LNCaP clone FGC (cell line): ENCODE measurements at places on chromosomes 16 and 17.

- DNase-seq, result no peak
Observed at GRCh38 chr17:61729690-61730268, 133.5 kb downstream of the BRIP1 start.

- DNase-seq, result no peak
Observed at GRCh38 chr16:72501739-72502593, 330.0 kb upstream of the PMFBP1 start.

GRCh38 chr16:50613281-50613963 lies 65.2 kb downstream of the NKD1 start:
- no peak for DNase-seq

DNA sequence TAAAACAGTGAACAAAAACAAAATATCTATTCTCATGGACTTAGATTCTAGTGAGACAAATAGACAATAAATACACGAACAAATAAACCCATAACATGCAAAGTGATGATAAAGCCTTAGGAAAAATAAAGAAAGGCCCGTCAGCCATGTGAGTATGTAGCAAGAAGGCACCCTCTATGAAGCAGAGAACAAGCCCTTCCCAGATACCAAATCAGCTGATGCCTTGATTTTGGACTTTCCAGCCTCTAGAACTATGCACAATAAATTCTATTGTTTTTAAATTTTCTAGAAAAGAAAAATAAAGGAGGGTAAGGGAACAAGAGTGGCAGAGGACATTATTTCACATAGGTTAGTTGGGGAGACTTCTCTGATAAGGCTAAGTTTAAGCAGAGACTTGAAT lies 40.7 kb upstream of the SMURF2 start:
- no peak for DNase-seq

- DNase-seq, result no peak
Observed at GRCh38 chr17:8074554-8074953, 13.0 kb downstream of the ALOX12B start.

DNA sequence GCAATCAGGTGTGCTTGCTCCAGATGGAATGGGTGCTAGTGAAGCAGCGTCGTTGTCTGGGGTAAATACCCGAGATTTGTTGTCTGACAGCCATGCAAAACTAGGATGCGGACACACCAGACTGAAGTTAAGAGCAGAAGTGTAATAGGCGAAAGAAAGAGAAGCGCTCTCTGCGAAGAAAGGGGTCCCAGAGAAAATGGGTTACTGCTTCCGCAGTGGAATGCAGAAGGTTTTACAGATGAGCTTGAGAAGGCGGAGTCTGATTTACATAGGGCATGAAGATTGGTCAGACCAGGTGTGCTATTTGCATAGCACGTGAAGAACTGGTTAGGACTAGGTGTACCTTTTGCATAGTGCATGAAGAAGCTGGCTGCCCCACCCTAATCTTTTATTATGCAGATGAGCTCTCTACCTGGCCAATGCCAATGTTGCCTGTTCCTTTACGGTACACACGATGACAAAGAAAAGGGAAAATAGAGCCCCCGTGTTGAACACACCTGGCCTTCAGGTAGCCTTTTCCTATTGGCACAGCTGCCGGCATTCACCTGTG lies 32.0 kb upstream of the SNN start:
- DNase-seq, result peak; percentile 91

DNA sequence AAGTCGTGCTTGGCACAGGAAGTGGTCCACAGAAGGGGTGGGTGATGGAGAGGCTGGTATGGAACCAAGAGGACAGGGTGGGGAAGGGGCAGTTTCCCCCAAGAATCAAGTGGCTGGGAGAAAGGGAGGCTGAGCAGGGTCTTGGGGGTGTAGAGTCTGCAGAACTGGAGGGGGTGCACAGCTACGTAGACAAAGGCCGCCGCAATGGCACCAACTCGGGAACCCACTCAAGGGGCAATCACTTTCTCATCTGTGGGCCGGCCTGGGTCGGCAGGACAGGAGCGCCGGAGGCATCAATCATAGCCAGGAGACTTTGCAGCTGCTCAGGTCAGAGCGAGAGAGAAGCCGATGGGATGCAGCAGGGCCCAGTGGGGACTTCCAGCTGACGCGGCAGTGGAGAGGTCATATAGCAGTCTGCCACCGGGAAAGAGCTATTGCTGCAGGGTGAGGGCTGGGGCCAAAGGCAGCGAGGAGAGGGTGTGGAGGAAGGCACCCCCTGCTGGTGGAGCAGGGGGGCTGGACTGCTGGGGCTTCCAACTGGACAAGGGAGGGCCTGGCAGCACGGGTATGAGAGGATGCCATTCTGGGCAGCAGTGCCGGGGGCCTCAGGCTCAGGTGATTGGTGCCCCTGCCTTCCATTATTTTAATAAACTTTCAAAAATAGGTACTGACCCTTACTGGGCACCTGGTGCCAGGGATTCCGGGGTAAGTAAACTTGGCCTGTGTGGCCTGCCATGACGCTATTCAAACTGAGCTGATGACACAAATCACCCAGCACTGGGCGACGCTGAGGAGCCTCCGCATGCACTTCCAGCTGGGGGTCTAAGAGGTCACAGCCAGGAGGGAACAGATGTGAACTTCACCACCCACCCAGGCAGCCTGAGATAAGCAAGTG lies 52.5 kb upstream of the MTSS2 start:
- no peak for DNase-seq

GRCh38 chr16:7027401-7027800 lies 305.2 kb upstream of the RBFOX1 start:
- no peak for DNase-seq

GRCh38 chr16:52035436-52035835 lies 511.5 kb downstream of the TOX3 start:
- DNase-seq, result no peak

DNA sequence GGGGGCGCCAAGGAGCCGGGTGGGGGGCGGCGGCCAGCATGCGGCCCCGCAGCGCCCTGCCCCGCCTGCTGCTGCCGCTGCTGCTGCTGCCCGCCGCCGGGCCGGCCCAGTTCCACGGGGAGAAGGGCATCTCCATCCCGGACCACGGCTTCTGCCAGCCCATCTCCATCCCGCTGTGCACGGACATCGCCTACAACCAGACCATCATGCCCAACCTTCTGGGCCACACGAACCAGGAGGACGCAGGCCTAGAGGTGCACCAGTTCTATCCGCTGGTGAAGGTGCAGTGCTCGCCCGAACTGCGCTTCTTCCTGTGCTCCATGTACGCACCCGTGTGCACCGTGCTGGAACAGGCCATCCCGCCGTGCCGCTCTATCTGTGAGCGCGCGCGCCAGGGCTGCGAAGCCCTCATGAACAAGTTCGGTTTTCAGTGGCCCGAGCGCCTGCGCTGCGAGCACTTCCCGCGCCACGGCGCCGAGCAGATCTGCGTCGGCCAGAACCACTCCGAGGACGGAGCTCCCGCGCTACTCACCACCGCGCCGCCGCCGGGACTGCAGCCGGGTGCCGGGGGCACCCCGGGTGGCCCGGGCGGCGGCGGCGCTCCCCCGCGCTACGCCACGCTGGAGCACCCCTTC lies 484 bp downstream of the FZD2 start:
- DNase-seq, result no peak

DNA sequence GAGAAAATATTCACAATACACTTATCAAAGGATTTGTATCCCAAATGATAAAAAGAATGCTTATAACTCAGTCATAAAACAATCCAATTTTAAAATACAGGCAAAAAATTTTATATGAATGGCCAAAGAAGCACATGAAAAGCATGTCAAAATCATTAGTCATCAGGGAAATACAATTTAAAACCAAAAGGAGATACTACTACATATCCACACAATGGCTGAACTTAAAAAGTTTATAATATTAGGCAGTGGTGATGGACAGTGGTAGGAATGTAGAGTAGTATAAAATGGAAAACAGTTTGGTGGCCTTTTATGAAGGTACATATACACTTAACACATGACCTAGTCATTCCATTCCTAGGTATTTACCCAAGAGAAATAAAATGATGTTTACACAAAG lies 12.2 kb downstream of the CMC2 start:
- DNase-seq, result no peak

DNA sequence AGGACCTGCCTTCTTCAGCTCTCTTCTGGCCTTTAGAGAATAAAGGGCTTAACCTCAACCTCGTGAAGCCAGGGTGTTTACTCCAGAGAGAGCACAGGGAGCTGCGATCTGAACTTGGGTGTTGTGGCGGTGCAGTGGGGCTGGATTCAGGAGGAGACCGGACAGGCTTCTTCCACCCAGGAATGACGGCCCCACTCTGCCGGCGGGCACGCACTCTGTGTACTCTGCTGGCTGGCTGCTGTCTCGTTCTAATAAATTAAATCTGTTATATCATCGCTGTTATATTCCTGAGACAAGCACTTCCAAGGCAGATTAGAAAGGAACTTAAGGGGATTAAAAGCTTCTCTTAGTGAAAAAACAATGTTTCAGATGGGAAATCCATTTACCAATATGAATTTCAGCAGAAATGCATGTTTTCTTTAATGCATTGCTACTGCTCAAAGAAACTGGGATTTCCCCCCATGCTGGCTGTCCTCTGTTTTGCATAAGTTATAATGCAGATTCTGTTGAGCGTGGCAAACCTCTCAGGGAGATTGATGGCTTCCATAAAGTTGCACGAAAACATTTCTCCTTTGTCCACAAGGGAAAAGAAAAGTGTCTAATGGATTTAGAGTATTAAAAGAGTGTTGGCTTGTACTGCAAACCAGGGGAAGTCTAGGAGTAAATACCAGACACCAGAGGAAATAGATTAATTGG lies 168.6 kb upstream of the IRX3 start:
- no peak for DNase-seq

DNA sequence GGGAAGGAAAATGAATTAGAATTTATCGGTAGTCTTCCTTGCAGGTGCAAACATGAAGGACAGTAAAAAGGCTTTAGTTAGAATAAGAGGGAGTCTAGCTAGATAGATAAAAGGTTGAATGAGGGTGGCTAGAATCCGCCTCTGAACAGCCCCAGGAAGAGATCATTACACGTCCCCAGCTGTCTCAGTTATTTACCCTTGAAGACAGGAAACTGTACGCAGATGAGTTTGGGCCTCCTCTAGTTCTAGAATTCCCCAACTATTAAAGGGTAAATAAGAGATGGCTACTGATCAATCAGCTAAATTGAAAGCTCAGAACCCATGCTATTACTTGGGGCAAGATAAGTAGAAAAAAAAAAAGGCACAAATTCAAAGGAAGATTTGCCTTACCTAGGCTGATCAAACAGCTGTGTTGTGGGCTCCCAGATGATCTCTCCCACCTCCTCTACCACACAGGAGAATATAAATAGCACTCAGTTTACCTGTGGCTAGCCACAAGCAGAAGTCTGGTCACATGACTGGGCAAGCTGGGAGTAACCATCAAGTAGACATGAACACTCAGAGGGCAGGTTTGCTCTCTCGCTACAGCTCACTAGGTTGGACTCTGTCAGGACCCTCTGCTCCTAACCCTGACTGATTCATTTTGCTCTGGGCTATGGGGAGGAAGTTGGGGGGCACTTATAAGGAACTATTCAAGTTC lies 17.0 kb downstream of the FAM117A start:
- DNase-seq, result no peak

DNA sequence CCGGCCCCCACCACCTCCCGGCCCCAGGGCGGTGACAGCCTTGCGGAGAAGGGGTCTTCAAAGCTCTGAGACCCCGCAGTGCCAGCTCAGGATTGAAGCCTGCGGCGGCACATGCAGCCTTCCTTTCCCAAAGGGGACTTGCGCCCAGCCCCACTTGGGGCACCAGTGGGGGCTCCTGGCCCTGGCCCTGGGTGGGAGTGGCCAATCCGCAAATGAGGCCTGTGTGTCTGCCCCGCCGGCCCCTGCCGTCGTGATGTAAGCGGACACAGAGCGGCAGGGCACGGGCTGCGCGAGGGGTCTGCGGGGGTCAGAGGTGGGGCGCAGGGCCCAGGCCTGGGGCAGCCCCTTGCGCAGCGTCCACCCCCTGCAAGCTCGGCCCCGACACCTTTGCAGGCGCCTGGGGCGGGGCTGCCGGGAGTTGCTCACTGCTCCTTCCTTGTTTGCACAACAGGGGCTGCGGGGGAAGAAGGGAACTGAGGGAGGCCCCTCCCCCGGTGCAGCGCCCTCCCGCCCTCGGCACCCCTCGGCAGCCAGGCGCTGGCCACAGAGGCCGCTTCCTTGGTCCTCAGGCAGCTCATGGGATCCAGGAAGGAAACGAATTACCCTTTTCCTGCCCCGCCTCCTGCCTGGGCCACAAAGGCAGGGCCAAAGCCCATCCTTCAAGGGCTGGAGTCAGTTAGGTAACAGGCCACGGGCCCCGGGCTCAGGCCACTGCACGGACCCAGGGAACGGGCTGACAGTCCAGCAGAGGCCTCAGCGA lies 2.9 kb downstream of the SLC16A3 start:
- no peak for DNase-seq

- DNase-seq, result no peak
Observed at GRCh38 chr16:1441391-1441829, 2.9 kb downstream of the CCDC154 start.

GRCh38 chr17:28398280-28398981 lies 7.6 kb downstream of the SLC46A1 start:
- no peak for DNase-seq

- peak; percentile 45 for DNase-seq
Observed at GRCh38 chr16:56657555-56658326, at the start of gene MT1F. MT1F (plus strand) TSS chr16:56657959; CDS start chr16:56658059, 100 bp downstream.

GRCh38 chr16:84391151-84392030 lies 23.1 kb downstream of the ATP2C2 start:
- no peak for DNase-seq

DNA sequence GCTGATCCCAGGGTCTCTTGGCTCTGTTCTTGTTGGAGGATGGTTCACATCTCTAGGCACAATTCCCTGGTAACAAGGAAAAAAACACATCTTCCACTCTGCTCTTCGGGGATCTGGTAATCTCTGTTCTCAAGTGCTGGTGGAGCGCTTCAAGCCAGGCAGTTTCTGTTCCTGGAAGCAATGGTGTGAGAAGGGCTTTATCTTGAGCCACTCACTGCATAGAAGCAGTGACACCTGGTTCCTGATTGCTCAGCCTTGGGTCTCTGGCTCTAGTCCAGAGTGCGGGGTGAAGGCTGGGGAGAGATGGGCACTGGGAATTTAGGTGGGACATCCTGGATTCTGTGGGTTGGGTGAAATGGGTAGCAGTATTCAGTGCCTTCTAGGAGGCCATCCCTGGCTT lies 14.1 kb downstream of the AKAP1 start:
- no peak for DNase-seq

DNA sequence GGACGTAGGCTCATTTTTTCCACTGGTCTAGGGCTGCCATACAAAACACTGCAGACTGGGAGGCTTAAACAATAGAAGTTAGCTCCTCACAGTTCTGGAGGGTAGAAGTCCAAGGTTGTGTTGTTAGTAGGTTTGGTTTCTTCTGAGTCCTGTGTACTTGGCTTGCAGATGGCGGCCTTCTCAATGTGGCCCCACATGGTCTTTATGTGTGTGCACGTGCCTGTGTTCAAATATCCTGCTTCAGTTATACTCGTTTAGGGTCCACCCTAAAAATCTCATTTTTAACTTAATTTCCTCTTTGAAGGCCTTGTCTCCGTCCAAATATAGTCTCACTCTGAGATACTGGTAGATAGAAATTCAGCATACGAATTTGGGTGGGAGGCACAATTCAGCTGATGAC lies 542.4 kb downstream of the HAPSTR1 start:
- no peak for DNase-seq

GRCh38 chr16:27633221-27633620 lies 83.3 kb downstream of the KATNIP start:
- no peak for DNase-seq
